ENCODE measurements at places on chromosomes 1 and 21. TPM values are rescaled to one million over a fixed set of nuclear protein-coding genes. Genes with fewer than 3 reads are reported as not detected.

GRCh38 chr1:63640633-63641567, 47.7 kb downstream of the PGM1 start:
- DNase-seq, result no peak

DNA sequence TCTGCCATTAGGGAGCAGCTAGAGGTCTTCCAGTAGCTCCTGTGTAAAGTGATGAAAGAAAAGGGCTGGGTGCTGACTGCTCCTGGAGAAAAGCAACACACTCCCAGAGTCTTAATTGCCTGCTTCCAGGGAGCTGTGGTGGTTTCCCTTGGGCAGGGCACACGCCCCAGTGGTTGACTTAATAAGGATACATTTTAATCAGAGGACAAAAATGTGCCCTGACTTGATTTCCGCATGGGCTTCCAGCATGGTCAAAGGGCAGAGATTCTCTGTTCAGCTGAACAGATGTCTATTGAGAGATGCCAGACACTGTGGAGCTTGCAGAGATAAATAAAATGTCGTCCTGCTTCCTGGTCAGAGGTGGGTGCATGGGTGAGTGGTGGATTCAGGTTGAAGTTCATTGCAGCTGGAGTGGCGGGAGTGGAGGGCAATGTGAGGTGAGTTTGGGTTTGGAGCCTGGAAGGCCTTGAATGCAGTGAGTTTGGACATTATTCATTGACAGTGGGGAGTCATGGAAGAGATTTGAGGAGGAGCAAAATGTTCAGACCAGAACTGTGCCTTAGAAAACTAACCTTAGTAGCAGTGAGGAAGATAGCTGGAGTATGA, 16.0 kb downstream of the QSOX1 start:
- DNase-seq, result no peak

DNA sequence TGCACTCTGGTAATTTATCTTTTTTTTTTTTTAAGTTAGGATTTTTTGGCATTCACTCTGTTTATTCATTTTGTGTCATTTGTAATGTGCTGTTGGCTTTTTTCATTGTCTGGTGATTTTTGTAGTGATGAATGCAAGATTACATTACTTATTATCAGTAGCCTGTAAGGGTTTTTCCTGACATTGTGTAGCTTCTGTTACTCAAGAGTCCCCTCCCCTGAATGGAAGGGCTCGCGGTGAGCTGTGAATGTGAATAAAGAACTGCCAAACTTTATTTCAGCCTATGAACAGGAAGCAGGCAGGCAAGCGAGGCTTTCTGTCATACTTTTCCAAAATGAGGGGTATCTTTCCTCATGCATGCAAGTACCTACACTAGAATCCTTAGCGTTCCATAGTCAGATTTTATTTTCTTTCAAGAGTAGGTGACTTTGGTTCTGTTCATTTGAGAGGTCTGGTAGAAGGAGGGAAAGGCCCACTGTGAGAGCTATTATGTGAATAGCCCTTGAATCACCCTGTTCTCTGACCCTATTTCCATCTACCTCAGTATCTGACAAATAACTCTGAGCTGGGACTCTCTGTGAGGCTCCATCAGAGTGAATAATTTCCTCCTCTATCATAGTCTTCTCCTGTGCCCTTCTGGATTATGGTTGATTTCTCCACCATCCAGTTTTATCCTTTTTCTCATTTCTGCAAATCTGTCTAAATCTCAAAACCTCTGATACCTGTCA, 114.0 kb downstream of the CD247 start:
- DNase-seq, result no peak

DNA sequence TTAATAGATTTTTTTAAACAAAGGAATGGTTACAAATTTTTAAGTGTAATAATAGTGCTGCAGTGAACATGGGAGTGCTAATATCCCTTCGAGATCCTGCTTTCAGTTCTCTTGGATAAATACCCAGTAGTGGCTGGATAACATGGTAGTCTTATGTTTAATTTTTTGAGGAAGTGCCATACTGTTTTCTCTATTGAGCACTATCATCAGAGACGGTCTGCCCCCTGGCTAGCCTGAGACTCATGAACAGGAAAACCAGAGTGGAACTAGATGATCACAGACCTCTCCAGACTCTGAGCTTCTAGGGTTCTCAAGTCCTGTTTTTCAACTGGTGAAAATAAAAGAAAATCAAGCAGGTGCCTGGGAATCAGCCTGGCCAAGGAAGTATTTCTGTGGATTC, 97.3 kb upstream of the MARK1 start:
- no peak for DNase-seq

DNA sequence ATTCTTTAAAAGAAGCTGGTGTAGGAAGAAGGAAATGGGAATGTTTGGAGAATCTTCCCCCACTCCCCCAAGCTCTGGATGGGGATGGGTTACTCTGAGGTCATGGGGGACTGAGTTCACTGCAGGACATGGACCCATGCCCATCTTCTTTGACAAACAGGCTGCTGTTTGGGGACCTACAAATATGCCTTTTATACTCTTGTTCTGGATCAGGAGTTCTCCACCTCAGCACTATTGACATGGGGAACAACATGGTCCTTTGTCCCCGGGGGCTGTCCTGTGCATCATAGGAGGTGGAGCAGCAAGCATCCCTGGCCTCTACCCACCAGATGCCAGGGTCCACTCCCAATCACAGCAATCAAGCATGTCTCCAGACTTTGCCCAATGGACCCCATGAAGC, 365.8 kb upstream of the C1orf174 start:
- no peak for DNase-seq

GRCh38 chr1:33586106-33586505, 113.7 kb downstream of the ZSCAN20 start:
- DNase-seq, result peak; percentile 57

- DNase-seq, result no peak
Observed at GRCh38 chr1:41958015-41958673, 39.4 kb upstream of the HIVEP3 start.

GRCh38 chr1:31222176-31222575, 17.5 kb downstream of the NKAIN1 start:
- no peak for DNase-seq

- DNase-seq, result peak; percentile 73
Observed at GRCh38 chr1:7869136-7869920, 16.5 kb upstream of the UTS2 start.

GRCh38 chr1:160143695-160144094, 7.7 kb upstream of the ATP1A4 start:
- no peak for DNase-seq

DNA sequence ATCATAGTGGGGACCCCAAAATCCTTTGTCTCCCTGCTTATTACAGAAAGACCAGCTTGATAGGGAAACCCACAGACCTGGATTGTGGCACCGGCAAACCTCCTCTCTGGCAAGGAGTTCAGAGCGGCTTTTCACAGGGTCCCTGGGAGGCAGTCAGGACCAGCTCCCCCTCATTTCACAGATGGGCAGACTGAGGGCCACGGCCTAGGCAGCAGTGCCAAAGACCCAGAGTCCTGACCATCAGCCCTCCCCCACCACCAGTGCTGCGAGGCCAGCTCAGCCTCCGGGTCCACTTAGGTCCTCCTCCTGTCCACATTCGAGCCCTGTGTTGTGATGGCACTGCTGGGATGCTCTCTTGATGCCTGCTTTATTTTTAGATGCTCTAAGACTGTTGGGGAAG, 57.2 kb downstream of the CAMK2N1 start:
- no peak for DNase-seq

GRCh38 chr1:205843036-205843859, 6.7 kb downstream of the PM20D1 start:
- DNase-seq, result no peak

- DNase-seq, result no peak
Observed at GRCh38 chr1:156608036-156608674, 6.9 kb upstream of the GPATCH4 start.

- DNase-seq, result no peak
Observed at GRCh38 chr1:98910827-98911226, 93.8 kb downstream of the PLPPR5 start.

DNA sequence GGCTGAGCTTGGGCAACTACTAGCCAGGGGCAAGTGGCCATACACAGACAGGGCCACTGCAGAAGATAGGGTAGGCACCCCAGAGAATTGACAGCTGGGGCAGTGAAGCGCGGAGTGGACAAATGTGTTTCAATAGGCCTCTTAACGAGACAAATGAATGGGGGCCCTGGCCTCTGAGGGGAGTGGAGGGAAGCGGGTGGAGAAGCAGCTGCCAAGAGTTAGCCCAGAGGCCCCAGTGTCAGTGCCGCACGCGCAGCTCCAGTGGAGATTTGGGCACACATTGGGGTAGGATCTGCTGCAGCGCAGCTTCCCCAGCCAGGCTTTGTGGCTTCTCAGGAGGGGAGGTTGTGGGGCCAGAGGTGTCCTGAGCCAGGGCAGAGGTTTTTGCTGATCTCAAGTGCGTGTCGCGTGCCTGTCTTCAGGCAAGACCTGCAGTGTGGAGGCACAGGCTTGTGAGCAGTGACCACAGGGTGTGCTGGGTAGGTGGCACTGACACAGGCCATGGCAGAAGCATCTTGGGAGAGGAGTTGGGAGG, 16.9 kb downstream of the PTPRF start:
- no peak for DNase-seq

DNA sequence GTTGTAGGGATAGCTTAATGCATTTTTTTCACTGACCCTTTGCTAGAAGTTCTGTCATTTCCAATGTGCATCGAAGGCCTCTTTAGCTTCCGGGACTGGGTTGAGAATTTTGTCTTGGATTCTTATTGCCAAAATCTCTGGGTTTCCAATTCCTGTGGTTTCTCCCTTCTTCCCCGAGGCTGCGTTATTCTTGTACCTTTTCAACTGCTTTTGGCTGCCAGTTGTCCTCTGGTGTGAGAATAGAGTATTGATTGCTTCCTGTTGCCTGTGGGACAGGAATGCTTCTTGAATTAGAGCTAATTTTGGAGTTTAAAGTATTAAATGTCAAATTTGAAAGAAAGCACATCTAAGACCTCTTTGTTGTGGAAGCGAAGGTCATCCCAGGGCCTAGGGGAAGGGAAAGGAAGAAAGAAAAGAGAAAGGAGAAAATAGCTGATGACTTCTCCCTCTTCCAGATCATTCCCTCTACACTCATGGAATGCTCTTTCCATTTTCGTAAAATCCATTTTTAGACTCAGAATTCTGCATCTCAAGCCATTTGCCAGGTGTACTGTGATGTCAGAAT, 21.1 kb downstream of the HUNK start:
- no peak for DNase-seq

KIF21B gene
- 0.63 TPM for total RNA-seq

LCE3D gene
- total RNA-seq, result not detected

TYW3 gene
- 7.8 TPM for total RNA-seq

PALMD gene
- 7.0 TPM for total RNA-seq

LAPTM5 gene
- not detected for total RNA-seq

Data from osteocyte (in vitro differentiated cells).